ENCODE measurements at places on chromosomes 1 and 21.

- no peak for DNase-seq
These were observed 273.5 kb downstream of the GPR52 start for GRCh38 chr1:174721246-174721645.

GRCh38 chr1:225517697-225518096 lies 89.9 kb upstream of the LBR start:
- no peak for DNase-seq

DNA sequence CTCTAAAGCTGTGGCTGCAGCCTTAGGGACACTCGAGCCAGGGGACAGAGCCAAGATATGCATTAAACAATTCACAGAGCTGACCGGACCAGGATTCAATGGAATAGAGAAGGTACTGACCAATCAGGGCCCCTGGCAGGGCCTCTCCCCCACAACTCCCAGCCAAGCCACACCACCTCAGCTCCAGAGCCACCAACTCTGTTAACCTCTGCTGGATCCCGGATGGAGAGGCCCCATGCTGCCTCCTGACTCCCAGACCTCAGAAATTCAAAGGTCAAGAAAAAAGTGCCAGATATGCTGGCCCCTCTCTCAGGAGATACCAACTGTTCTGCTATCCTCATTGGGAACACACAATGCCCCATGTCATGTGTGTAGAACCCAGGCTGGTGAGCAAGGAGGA lies 62.1 kb downstream of the CD46 start:
- DNase-seq, result no peak

DNA sequence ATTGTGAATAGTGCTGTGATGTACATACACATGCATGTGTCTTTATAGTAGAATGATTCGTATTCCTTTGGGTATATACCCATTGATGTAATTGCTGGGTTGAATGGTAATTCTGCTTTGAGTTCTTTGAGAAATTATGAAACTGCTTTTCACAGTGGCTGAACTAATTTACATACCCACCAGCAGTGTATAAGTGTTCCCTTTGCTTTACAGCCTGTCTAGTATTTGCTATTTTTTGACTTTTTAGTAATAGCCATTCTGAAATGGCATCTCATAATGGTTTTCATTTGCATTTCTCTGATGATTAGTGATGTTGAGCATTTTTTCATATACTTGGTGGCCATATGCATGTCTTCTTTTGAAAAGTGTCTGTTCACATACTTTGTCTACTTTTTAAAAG lies 54.5 kb upstream of the FAM78B start:
- DNase-seq, result no peak

- no peak for DNase-seq
These were observed 269.5 kb downstream of the TRABD2B start for GRCh38 chr1:47727697-47728085.

DNA sequence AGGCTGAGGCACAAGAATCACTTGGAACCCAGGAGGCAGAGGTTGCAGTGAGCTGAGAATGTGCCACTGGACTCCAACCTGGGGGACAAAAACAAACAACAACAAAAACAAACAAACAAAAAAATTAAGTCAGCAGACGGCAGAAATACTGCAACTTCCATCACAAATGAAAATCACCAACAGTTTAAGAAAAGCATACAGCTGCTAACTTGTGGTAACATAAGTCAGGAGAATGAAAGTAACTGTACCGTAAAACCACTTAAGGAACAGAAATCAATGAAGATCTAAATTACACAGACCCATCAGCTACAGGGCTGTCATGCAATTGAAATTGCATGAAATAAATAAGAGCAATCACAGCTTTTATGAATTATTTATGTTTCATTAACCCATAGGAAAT lies 25.0 kb downstream of the MCOLN2 start:
- DNase-seq, result no peak

GRCh38 chr1:43786201-43786958 lies 79.0 kb downstream of the ST3GAL3 start:
- no peak for DNase-seq

DNA sequence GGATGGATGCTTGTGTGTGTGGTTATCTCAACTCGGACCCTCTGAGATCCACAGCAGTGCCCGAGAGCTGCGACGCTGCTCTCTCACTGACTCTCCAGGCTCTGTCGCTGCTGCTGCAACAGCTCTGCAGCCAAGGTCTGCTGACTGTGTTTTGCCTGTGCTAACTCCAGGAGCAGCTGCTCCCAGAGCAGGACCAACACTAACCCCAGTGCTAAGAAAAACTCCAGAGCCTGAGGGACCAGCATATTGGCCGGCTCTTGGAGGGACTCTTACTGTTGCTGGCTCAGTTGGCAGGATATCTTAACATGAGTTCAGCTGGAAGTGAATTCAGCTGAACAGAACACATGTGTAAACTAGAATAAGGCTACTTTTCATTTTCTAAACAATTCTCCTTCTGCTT lies 4.4 kb downstream of the LCE2C start:
- no peak for DNase-seq

DNA sequence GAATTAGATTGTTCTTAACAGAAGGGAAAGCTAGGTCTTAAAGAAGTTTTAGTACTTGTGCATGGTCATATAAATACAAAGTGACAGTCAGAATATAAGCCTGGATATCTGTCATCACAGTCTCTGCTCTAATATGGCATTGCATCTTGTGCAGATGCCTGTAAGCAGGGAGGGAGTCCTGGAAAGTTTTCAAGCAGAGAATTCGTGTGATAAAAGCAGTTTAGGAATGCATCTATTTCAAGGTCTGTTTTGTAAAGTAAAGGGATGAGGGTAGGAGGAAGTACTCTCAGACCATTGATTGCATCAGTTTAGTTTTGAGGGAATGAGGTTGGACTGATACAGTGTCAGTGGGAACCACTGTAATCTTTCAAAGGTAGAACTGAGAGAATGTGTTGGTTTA lies 30.6 kb downstream of the IARS2 start:
- DNase-seq, result no peak

- no peak for DNase-seq
These were observed 29.6 kb downstream of the RAB7B start for GRCh38 chr1:205973377-205974232.

GRCh38 chr1:69639159-69639558 lies 71.4 kb downstream of the LRRC7 start:
- DNase-seq, result no peak

GRCh38 chr1:209993061-209993830 lies 55.2 kb downstream of the SYT14 start:
- DNase-seq, result no peak

DNA sequence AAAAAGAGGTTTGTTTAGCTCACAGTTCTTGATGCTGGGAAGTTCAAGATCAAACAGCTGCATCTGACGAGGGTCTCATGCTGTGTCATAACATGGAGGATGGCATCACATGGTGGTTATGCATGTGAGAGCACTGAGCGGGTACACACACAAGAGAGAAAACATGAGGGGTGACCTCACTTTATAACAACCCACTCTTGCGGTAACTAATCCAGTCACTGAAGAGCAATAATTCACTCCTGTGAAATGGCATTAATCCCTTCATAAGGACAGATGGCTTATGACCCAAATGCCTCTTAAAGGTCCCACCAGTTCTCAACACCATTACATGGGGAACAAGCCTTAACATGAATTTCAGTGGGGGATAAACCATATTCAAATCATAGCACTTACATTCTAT lies 23.2 kb upstream of the CHIT1 start:
- no peak for DNase-seq

DNA sequence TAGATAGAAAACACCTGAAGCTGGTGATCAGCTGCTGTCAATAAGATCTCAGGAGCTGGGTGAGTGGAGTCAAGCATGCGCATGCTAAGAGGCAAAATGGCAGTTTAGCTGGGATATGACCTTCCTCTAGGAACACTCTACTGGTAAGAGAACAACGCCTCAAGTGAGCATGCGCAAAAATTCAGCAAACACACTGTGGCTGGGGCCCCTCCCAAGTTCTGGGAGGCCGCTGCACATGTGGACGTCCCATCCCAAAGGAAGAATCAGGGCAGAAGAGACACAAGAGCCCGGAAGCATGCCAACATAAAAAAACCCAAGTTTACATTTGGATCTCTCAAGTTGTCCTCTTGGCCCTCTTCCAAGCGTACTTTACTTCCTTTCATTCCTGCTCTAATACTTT lies 126.3 kb upstream of the F3 start:
- DNase-seq, result no peak

DNA sequence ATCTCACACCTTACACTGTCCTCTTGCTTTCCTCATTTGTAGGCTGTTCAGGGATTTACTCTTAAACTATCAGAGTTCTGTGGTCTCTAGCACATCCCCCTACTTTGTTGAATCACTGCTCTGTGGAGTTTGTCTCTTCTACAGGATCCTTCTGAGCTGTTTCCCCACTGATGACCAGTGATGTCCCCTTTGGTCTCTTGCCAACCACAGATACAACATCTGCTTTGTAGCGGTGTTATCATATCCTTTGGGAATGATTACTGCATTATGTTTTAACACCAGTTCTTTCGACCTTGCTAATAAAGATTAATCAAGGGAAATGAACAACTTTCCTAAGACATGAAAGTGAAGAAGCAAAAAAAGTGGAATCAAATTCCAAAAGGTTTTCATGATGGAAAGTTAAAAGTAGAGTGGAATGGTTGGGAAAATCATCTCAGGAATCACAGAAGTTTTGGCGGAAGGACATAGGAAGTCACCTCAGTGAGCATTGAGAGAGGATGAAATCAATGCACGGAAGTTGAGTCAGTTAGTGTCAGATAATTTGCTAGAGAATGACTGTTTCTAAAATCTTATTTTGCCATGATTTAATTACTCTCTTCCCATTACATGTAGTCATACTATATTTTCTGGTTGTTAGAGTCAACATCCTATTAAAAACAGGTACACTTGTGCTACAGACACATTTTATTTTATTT lies 11.2 kb downstream of the OR10K2 start:
- no peak for DNase-seq

- no peak for DNase-seq
These were observed 83.8 kb downstream of the NIBAN1 start for GRCh38 chr1:184890539-184890973.

- no peak for DNase-seq
These were observed 9.6 kb downstream of the UQCRHL start for GRCh38 chr1:15797614-15798390.

DNA sequence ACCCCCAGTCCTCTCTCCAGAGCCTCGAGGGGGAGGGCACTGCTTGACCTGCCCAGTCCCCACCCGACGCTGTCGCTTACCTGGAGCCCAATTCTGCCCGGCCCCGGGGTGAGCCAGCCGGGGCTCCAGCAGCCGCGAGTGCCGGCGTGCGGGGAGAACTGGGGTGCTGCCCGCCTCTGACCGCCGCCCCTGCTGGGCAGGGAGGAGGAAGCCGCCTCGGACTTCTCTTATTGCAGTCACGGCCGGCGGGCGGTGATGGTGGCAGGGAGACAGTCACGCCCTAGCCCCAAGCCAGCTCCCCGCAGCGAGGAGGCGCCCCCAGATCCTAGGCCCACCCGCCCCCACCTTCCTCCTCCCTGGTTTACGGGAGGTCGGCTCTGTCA lies at the start of gene FGR:
FGR (minus strand) TSS at position 201 of the 383 bp plus-strand sequence. CDS start 11,269 bp downstream, outside the sequence.
- no peak for DNase-seq

DNA sequence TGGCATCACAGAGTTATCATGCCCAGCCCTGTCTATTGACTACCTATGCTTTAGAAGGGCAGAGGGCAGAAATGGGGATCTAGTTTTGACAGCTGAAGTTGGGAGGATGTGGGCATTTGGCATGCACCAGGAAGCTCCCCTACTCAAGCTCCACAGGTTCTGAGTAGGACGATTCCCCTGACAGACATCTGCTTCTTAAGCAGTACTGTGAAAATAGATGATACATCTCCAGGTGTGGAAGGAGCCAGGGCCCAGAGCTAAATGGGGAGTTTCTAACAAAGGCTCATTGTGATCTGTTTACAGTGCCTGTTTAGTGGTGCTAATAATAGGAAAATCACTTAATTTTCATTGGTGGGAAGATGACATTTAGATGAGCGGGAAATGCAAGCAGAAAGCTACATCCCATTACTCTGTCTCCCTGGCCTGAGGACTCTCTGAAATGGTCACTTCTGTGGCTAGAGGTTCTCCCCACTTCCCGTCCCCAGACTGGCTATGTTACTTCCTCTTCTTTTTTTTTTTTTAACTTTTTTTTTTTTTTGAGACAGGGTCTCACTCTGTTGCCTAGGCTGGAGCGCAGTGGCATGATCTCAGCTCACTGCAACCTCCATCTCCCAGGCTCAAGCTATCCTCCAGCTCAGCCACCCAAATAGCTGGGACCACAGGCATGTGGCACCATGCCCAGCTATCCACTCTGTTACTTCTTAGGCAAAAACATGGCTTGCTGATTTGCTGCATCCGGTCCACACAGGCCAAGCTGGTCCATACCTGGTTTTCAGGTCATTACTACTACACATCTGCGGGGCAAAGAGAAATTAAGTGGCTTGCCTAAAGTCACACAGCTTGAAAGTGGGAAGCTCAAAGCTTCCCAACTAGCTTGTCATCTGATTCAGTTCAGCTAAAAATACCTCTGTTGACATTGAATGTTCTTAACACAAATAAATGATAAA lies 23.2 kb upstream of the CNIH3 start:
- DNase-seq, result no peak

- no peak for DNase-seq
These were observed 19.6 kb downstream of the CCDC30 start for GRCh38 chr1:42482635-42483153.

GRCh38 chr1:208183977-208184911 lies 59.9 kb downstream of the PLXNA2 start:
- DNase-seq, result no peak

- no peak for DNase-seq
These were observed 290.2 kb downstream of the HLX start for GRCh38 chr1:221169447-221169889.

GRCh38 chr1:185463011-185463410 lies 146.0 kb upstream of the IVNS1ABP start:
- DNase-seq, result no peak

DNA sequence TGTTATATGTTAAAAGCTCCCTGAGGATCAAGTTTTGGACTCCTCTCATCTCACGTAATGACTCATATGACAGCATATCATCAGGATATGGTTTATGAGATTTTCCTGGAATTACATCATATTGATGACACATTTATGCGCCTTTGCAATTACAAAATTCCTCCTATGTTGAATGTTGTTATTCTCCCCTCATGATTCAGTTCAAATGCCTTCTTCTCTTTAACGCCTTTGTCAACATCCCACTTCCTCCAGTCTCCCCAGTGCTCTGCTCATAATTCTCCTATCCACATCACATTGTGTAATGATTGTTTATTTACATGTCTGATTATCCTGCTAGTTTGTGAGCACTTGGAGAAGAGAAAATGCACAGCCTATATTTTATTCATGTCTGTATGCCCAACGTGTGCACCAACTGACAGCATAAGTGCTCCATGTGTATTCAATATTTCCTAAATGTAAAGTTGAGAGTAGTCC lies 80.9 kb upstream of the BACH1 start:
- no peak for DNase-seq

DNA sequence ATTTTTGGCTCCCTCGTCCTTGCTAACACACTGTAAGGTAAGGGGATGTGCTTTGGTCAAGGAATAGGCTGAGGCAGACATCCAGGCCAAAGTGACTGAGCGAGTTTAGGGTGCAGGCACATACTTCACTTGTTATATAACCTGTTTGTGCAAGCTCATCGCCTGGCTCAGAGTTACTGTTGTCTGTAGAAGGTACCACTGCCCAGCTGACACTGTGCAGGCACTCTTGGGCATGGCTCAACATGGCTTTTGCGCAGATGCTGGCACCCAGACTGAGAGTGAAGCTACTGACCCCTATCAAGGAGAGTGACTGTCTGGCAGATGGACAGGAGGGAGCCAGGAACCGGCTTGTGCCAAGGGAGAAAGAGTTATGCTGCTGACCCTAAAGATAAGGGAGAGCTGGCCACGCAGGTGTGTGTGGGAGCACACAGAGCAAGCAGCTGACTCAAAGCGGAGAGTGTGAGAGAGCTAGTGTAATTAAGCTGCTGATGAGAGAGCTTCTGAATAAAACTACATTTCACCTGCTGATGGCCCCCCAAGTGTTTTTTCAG lies 307.3 kb upstream of the USP24 start:
- DNase-seq, result no peak

GRCh38 chr21:33007747-33008146 lies 18.0 kb upstream of the OLIG2 start:
- no peak for DNase-seq

All from stimulated activated naive CD4-positive, alpha-beta T cell (primary cell).